ENCODE measurements at places on chromosomes 5 and 9.

GRCh38 chr5:23289162-23289561 is 218.2 kb upstream of the PRDM9 start:
- DNase-seq: no peak

DNA sequence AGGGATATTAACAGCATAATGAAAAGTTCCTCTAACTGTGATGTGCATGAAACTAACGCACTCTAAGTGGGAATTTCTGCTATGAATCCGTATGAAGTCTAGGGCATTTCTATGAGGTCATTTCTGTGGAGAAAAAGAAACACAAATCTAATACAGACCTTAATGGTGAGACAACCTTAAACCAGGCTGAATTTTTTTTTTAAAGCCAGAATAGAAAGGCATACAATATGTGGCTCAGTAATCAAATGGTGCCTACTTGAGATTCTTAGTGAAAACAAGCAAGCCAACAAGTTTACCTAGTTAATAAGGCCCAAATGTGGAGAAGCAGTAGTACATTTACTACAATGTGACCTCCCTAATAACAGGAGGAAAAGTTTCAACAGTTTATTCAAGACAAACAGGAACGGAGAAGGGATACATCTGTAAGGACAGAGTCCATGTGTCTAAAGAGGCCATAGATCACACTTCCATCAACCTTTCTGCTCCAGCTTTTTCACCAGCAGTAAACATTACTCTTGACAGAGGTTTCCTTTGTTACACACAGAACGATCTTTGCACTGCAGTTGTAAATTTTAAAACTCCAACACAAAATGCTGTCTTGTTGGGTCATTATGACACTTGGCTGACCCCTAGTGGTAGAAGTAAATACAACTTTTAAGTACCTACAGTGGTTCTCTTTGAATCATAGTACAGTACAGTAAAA is 26.2 kb downstream of the CARNMT1 start:
- peak; percentile 83 for DNase-seq

DNA sequence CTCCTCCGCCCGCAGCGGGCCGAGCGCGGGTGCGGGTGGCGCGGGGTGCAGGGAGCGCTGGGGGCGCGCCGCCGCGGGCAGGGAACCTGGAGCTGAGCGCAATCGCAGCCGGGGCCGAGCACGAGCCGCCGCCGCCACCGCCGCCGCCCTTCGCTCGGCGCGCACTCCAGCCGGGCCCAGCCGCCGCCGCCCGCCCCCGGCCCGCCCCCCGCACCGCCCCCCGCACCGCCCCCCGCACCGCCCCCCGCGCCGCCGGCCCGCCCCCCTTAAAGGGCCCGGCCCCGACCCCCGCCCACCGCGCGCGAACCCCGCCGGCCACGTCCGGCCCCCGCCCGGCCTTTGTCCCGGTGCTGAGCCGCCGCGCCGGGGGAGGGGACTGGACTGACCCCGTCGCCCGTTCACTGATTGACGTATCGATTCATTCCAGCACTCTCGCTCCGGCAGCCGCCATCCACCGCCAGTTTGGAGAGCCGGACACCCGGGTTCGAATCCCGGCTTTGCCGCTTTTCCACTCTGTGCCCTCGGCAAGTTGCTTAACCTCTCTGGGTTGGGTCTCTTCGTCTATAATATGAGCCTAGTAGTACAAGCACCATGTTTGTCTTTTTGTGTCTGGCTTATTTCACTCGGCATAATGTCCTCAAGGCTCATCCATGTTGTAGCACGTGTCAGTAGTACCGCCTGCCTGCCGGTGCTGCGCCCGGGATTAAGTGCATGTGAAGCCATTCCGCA is at the start of gene SH3PXD2B:
TSS of gene SH3PXD2B (minus strand) at position 168 of the 729 bp plus-strand sequence. CDS start 173 bp downstream, outside the sequence.
- DNase-seq: peak; percentile 70

DNA sequence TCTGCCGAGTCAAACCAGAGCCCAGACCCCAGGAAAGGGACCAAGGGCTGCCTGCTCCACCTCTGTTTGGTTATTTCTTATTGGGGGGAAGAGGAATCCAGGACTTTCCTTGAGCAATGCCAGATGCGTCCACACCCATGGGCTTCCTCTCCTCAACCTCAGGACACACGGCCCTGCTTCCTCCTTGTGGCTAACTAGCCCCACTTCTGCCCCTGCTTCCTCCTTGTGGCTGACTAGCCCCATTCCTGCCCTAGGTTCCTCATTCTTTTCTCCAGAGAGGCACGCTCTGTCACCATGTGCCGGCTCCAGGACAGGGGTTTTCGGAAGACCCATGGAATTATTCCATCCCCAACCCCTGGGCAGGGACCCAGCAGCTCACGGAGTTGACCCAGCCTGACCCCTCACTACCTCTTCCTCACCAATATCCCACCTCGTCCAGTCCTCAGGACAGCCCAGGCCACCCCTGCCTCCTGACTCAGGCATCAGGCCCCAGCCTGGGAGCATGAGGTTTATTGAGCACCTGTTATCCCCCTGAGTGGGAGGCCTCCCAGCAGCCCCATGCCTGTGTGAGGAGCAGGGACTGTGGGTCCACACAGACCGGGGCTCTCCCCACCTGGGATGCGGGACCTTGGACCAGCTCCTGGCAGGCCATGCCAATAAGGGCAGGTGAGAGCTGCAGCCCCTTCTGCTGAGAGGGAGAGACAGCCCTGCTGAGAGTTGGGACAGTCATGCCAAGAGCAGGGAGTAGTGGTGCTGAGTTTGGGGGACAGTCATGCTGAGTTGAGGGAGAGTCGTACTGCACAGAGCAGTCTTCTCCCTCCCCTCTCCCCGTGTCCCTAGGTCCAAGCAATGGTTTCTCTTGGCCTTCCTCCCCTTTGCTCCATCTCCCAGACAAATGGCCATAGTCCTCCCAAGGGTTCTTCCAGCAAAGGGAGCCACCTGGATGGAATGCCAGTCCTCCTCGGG is 11.8 kb upstream of the FCN1 start:
- DNase-seq: no peak

DNA sequence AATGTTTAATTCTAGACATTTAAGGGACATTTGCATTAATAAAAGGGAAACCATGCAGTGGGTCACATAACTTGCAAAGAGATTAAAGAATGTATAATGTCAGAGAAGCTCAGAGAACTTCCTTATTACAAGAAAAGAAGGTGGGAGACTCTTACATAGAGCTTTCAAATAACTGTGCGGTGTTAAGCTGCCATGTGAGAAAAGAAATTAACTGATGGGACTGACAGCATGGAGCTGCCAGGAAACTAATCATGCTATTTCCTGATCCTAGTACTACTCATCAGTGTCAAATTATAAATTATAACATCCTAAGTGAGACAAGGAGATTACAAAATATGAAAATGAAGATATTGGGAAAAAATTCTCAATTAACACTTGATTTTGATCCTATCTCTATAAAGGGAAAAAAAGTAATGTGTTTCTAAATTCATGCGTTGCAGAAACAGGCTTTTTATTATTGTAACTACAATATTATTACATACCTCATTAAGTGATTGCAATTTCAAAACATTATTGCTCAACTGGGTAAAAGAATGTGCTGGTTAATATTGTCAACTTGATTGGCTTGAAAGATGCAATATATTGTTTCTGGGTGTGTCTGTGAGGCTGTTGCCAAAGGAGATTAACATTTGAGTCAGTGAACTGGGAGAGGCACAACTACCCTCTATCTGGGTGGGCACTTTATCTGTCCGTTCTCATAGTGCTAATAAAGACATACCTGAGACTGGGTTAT is 609.5 kb upstream of the NUDT12 start:
- no peak for DNase-seq

DNA sequence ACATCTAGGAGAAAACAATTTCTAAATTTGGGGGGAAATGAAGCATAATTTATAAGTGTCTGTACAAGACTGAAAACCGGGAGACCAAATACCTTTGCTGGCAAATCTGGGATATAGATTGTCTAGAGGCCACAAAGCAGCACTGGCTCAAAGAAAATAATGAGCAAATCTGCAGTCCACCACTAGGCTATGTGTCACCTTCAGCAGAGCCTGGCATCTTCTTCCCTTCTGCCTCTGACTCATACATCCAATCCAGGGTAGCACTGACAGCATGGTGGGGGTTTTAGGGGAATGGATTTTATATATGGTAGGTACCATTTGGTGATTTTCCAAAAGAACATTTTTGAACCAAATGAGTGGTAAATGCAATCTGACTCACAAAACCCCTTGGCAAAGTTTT is 12.8 kb downstream of the FAM81B start:
- DNase-seq: no peak

DNA sequence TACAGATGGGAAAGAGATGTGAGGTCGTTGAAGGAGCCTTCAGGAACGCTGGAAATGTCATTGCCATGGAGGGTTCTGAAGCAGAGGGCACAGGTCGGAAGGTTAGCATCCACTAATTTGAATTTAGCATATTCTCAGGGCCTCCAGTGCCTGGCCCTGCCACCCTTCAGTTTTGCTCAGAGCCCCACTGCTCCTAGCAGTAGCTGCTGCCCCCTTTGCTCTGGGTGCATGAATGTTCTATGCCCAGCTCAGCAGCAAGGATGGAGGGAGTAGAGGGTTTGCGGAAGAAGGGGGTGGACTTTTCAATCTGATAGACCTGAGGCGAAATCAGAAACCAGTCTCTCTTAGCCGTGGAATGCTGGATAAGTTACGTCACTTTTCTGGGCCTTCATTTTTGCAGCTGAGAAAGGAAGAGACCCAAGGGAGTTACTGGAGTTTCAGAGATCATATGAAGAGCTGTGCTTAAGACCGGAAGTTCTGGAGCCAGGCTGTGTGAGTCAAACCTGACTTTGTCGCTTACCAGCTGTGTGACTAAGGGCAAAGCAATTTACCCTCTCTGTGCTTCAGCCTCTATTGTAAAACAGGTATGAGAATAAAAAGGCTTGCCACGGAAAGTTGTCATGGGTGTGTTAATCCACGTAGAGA is 133.2 kb upstream of the PANK3 start:
- DNase-seq: peak; percentile 98

DNA sequence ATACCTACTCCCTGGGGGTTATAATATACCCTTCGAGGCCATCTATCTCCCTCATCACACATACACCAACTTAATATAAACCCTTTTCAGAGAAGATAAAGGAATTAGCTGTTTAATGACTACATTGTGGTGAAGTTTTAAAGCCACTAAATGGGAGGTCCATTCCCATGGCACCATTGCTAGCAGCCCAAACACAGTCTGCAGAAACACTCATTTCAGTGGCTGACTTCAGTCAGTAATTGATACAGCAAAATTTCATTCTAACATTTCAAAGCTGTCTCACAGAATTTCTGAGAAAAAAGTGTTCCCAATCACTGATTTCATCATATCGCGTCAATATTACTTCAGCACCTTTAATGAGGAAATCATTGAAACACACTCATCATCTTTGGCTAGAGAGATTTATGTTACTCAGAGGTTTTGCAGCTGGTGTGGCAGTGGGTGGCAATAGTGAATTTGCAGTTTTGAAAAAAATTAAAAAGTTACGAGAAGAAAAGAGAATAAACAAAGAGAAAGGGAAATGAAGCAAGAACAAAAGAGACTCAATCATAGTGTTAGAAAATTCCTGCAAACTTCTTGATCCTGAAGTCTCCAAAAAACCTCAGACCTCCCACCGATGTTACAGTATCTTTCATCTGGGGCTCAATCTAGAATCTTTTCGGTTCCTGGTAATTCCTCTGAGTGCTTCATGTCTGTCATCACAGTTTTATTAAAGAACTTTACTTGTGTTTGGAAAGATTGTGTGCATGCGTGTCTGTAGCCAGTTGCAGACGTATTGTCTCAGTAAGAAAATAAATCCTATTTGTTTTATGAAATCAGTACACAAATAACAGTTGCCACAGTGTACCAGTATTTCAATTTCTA is 105.0 kb downstream of the ERCC6L2 start:
- DNase-seq: no peak

- DNase-seq: no peak
Observed at GRCh38 chr9:135370411-135371375, 108.9 kb upstream of the PPP1R26 start.

- peak; percentile 4 for DNase-seq
Observed at GRCh38 chr5:180126716-180127681, 55.4 kb upstream of the RNF130 start.

DNA sequence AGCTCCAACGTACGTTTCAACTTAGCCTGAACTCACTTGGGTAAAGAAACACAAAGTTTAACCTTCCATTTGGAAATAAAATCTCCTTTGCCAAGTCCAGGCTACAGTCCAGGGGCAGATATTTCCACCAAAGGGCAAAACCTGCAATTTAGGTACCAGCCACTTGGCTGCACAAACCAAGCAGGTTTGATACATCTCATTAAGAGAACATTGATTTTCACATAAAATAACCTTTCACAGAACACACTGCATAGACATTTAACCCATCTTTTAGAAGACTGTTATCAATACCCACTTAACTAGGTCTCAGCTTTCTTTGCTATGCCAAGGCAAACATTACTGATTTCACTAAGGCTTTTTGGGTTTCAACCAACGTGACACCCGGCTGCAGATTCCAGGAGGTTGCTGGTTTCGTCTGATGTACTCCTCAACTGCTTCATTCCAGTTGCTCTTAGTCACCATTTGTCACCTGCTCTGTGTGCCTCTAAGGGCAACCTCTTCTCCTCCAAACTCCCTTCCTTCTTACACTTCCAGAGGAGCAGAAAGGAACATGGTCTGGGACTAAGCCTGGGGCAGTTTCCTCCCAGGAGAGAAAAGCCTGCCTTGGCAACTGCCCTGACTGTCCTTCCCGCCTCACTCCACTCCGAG is 67.1 kb downstream of the EPB41L4B start:
- peak; percentile 86 for DNase-seq

DNA sequence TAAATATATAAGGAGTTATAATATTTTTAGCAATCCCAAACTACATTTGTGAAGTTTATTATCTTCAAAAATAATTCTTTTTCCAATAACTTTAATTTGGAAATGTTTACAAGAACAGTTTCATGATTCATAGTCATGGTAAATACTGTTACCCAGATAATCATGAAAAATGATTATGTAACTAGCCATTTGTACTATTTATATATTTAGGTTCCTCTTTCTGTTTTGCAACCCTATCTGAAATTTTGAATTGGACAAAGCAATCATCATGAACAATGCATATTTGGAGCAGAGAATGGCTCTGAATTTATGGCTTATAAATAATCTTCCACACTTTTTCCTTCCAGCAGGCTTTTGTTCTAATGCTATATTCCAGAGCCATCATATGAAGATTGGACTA is 499.7 kb downstream of the SLCO4C1 start:
- DNase-seq: no peak

All from EH (cell line).